ENCODE measurements at places on chromosomes 7 and 10.
A peak's percentile ranks its signal among the peaks of the same experiment; 100 is the strongest.

DNA sequence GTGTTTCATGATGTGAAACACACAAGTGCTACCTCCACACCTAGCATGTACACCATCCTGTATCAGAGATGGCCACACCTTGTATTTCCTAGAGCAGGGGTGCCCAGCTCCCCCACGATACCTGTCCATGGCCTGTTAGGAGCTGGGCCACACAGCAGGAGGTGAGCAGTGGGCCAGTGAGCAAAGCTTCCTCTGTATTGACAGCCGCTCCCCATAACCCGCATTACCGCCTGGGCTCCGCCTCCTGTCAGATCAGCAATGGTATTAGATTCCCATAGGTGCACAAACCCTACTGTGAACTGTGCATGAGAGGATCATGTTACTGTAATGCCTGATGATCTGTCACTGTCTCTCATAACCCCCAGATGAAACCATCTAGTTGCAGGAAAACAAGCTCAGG is 145.6 kb upstream of the RNF32 start:
- peak; percentile 29 for DNase-seq

DNA sequence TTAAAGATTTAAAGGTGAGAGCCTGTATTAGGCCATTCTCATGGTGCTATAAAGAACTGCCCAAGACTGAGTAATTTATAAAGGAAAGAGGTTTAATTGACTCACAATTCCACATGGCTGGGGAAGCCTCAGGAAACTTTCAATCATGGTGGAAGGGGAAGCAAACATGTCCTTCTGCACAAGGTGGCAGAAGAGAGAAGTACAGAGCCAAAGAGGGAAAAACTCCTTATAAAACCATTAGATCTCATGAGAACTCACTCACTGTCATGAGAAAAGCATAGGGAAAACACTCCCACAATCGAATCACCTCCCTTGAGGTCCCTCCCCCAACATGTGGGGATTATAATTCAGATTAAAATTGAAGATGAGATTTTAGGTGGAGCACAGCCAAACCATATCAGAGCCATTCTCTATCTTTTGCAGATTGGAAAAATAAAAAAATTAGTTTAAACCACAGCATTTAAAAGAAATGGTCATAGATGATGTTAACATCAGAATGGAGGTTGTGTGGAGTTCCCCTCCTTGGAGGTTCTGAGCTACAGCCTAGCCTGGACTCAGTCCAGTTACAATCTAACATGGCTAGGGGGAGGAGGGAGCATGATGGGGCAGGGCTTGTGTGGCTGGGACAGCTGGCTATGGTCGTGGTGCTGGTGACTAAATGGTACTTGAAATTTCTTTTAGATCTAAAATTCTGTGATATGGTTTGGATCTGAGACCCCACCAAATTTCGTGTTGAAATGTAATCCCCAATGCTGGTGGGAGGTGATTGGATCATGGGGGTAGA is 33.1 kb downstream of the GSTO2 start:
- no peak for DNase-seq

DNA sequence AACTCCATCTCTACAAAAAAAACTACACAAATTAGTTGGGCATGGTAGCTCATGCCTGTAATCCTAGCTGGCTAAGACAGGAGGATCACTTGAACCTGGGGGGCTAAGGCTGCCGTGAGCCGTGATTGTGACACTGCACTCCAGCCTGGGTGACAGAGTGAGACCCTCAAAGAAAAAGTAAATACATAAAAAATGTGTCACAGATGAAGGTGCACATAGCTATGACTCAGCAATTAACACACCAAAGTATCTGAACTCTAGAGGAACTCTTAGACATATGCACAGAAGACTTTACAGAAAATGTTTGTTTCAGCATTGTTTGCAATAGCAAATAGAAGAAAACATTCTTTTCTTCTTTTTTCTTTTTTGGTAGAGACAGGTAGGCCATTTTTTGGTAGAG is 8.3 kb downstream of the C10orf62 start:
- DNase-seq: no peak

DNA sequence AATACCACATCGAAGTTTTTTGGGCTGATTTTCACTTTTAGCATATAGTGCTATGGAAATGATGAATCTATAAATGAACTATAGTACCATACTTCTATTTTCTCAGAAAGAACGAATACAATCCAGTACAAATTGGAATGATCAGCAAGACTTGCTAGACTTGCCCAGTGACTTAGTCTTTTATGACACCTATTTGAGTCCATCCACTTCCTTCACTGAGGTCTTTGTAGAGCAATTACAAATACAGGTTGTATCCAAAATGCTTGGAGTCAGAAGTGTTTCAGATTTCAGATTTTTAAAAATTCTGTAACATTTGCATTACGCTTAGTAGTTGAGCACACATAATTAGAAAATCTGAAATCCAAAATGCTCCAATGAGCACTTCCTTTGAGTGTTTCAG is 104.3 kb downstream of the NRBF2 start:
- DNase-seq: no peak

DNA sequence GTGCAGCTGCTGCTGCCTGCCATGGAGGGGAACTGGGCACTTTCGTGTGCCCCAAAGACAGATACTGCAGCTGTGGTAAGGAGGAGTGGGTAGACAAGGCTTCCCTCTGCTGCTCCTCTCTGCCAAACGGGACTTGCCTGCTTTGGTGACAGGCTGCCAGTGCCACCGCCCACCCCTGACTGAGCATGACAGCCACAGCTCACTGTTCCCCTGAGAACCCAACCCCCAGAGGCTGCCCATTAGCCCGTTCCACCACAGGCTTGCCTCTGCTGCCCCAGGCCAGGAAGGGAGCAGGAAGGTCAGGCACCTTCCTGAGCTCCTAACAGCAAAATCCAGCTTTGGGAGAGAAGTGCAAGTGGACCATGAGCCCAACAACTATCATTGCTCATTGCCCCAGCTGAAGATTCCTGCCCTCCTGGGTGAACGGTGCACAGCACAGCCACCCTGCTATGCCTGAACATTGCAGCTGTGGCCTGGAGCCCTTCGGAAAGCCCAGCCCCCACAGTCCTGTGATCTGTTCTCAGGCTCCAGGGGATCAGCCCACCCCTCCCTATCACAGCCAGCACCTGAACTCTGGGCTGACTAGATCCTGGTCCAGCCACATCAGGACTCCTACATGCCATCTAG is 58.7 kb upstream of the ANTXRL start:
- peak; percentile 51 for DNase-seq

DNA sequence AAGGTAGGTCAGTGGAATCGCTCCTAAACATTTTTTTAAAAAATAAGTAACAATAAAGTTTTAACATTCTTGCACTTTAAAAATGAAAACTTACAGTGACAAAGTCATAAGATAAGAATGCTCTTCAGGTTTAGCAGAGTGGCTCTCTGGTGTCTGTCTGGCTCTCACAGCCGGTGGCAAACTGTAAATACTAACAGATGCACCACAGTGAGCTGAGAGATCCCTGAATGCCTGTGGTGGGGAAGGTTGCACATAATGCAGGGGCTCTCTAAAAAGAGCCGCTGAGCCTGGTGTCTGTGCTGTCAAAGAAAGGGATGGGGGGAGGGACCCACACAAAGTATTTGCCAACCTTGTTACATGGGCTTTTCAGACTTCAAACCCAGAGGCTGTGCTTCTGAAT is 498.3 kb downstream of the CCSER2 start:
- DNase-seq: no peak

DNA sequence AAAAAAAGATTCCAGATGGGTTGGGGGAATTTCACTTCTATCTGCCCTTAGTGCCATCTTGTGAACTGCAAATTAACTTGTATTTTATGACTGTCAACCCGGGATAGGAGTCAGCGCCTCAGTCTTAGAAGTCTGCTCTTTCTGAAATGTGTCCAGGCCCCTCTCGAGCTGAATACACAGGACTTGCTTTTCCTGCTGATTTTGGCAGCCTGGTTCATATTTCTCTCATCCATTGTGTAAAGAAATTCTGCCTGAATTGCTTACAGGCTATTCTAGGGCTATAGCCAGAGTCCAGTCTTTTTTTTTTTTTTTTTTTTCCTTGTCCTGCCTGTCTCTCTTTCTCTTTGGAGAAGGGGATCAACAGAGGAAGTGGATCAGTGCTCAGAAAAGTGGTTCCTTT is 24.6 kb downstream of the GATA3 start:
- no peak for DNase-seq

GRCh38 chr10:120492346-120492745 is 35.3 kb downstream of the PLPP4 start:
- DNase-seq: peak; percentile 7

DNA sequence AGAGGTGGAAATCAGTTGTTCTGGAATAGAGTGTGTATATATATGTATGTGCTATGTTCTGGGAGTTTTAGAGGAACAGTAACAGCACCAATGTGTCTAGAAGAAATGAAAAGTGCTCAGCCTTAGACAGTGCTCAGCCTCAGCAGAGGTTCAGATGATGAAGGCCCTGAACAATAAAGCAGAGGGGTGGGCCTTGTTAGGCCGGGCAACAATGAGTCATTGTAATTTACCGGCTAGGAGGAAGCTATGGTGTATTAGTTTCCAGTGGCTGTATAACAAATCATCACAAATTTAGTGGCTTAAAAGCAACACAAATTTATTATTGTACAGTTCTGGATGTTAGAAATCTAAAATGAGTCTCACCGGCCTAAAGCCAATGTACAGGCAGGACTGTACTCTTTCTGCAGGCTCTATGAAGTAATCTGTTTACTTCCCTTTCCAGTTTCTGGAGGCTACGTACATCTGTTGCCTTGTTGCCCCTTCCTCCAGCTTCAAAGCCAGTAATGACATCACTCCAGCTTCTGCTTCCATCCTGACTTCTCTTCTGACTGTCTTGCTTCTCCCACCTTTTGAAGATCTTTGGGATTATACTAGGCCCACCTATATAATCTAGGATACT is 84.6 kb downstream of the CH25H start:
- no peak for DNase-seq

DNA sequence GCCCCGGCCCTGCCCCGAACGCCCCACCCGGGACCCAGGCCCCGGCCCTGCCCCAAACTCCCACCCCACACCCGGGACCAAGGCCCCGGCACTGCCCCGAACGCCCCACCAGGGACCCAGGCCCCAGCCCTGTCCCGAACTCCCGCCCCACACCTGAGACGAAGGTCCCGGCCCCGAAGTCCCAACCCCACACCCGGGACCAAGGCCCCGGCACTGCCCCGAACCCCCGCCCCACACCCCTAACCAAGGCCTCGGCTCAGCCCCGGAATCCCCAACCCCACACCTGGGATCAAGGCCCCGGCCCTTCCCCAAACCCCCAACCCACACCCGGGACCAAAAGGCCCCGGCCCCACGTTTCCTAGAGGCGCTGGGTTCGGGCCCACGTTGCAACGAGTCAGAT is 1.1 kb upstream of the LARP4B start:
- DNase-seq: no peak

DNA sequence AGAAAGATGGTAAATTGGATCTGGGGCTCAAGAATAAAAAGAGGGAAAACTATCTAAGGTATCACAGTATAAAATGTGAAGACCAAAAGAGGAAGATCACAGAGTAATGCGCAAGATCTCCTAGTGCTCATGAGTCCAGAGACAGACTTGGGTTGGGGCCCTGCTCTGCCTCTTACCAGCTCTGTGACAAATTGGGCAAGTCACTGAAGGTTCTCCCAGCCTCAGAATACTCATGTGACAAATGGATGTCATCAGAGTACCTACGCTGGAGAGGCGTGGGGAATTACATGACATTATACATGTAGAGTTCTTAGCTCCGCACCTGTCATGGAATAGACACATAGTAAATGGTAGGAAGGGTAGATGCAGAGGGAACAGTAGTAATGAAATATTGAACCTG is 124.4 kb downstream of the DOCK4 start:
- DNase-seq: no peak

GRCh38 chr10:62373995-62374861 is at the start of gene ZNF365:
TSS of gene ZNF365 (plus strand) at chr10:62374369. CDS start at chr10:62376194, 1,825 bp downstream.
- peak; percentile 79 for DNase-seq

GRCh38 chr10:16545116-16545736 is 23.5 kb upstream of the C1QL3 start:
- no peak for DNase-seq

DNA sequence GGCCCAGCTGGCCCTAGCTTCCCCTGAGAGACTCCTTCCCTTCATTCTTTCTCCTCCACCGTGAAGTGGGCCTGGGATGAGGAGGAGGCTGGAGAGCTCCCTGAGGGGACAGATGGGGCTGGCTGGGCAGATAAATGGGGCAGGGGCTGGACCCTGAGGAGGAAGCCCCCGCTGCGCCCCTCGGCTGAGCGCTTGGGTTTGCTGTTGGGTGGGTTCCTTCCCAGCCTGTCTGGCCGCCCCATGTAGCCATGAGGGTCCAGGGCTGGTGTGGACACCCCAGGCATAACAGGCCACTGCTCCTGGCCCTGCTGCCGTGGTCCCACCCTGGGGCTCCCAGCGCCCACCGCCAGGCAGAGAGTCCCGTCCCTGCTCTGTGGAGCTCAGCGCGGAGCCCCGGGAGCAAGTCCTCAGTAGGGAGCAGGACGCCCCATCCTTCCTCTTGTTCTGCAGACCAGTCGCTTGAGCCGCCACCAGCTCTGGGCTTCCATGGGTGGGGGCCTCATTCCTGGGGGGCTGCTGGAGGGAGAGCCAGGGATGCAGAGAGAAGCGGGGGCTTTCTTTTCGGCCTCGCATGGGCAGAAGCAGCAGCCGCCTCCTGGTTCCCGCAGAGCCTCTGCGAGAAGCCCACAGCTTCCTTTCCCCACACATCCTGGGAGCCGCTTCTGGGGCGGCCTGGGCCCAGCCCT is 266.4 kb upstream of the TCERG1L start:
- peak; percentile 35 for DNase-seq

GRCh38 chr7:81882086-81882485 is 112.2 kb upstream of the HGF start:
- DNase-seq: no peak

- no peak for DNase-seq
These were observed 103.2 kb downstream of the CNNM2 start for GRCh38 chr10:103021150-103021899.

GRCh38 chr7:106057962-106058927 is 53.9 kb downstream of the SYPL1 start:
- peak; percentile 69 for DNase-seq

DNA sequence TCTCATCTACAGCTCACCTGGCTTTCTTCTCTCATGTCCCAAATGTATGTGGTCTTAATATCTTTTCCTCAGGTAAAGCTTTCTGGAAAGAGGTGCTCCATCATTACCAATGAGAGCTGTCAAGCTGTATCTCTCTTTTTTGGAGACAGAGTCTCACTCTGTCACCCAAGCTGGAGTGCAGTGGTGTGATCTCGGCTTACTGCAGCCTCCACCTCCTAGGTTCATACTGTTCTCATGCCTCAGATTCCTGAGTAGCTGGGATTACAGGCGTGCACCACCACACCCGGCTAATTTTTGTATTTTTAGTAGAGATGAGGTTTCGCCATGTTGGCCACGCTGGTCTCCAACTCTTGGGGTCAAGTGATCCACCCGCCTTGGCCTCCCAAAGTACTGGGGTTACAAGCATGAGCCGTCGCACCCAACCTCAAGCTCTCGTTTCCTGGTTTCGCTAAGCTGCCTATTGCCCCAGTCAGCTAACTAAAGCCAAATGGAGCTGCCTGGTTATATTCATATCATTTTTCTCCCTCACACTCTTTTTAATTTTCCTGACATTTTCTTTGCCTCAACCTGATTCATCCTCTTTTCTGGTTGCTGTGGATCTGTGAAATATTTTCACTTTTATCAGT is 60.5 kb downstream of the SUFU start:
- no peak for DNase-seq
